ENCODE measurements at places on chromosomes 13 and 19.

DNA sequence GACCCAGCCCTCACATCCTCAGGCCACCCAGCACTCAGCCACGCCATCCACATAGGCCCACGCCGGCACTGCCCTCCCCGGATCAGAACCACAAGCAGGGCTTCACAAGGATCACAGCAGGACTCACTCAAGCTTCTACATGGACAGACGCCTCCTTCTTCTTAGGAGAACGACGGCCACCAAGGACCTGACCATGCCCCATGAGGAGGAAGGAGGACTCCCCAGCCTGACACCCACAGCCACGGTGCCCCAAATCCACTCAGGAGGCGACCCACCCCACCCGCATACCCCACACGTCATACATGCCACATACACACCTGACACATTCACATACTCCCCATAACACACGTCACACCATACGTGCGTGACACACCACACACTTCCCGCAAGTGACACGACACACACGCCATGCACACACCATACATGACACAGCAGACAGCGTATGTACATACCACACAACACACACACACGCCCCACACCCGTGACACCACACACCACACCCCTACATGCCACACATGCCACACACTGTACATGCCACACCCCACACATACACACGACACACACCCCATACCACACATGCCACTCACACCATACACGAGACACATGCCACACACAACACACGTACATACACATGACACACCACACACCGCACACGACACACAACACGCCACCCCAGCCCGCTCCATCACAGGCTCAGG lies 50.4 kb downstream of the MLLT1 start:
- no peak for DNase-seq

DNA sequence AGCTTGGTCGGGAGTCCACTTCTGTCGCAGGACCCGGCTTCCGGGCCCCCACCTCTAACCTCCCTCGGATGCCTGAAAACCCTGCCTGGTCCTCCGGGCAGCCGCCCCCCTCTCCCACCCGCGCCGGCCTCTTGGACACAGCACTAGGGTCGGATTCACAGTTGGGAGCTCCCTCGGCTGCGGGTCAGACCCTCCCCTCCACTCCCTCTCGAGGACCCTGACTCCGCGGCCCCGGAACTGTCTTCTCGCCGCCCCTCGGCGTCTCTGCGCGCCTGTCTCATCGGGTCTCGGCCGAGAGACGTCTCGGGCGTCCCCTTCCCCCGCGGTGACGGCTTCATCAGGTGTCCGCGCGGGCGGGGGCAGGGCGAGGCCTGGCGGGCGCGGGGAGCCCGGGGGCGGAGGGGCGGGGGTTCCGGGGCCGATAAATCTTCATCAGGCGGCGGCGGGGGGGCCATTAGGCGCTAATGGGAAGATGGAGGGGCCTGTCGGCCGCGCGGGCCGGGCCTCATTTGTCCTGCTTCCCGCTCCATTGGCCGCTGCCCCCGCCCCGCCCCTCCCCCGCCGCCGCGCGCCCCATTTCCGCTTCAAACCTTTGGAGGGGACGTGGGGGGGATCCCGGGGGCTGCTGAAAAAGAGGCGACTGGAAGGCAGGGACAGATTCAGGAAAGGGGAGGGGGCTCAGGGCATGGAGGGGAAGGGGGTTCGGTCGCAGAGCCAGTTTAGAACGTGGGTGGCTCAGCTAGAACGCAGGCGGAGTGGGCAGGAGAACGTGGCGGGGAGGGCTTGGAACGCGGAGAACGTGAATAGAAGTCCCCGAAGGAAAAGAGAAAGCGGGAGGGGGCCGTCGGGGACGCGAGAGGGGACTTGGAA lies 11.8 kb upstream of the ERFL start:
- no peak for DNase-seq

- no peak for DNase-seq
Observed at GRCh38 chr19:44642377-44642776, 1.3 kb upstream of the PVR start.

DNA sequence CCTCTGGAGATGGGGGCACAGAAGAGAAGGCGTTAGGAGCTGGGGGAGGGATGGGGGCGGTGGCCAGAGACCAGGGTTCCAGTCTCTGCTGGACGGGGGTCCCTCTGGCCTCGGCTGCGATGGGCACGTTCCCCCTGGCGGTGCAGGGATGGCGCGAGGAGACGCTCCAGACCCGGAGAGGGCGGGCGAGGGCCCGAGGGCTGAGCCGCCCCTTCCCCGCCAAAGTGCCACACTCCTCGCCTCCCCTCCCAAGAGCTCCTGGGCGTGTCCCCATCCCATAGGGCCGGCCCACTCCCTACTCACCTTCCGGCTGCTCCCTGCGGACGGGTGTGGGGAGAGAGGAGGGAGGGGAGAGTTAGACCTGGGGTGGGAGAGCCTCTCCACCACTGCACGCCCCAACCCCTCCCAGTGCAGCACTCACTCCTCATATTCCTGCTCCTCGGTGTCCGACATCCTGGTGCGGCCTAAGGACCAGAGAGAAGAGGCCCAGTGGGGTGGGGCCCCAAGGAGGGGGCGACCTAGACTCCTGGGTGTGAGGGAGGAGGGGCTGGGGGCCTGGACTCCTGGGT lies 2.2 kb downstream of the TNNT1 start:
- no peak for DNase-seq

- no peak for DNase-seq
Observed at GRCh38 chr19:704447-704741, 4.3 kb upstream of the PALM start.

DNA sequence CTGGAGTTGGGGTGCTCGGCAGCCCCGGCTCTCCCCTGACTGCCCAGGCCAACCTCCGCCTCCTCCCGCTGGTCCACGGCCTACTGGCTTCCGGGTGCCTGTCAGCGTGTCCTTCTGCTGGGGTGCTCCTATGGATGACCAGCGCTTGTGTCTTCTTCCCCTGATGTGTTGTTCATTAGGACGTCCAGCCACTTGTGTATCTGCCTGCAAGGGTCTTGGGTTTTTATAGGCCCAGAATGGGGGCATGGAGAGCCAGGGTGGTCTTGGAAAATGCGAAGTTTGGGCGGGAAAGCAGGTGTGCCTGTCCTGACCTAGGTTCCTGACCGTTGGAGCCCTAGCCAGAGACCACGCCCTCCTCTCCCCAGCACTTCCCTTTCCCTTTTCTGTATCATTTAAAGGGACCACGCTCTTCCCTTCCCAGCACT lies 139.8 kb downstream of the SLITRK5 start:
- no peak for DNase-seq

DNA sequence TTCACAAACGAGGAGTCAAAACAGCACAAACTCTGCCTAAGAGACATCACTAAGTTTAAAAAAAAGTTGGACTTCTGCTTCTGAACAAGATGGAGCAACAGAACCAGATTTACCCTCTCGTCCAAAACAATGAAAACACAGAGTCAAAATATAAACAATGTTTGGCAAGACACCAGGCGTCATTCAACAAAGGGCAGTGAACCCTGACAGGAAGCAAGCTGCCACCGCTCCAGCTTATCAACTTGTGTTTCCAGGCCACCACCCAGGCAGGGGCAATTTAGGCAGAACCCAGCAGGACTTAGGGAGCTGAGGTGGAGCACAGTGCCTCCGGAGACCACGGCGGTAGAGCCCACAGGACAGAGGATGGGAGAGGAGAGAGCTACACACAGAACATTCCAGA lies 8.6 kb upstream of the NAPA start:
- no peak for DNase-seq

DNA sequence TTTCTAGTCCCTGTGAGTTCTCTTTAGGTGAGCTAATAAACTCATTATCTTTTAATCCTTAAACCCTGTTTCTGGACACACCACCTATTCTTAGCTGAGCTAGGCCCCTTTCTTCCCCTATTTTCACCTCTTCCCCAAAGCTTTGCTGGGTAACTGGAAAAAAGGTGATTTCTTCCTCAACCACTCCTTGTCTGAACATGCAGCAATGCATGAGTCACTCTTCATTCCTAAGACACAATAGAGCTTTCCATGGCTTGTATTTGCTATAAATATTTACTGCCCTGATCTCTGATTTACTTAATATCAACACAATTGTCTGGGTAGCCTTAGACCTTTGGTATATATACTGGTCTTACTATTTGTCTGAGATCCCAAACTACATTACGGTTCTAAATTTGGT lies 370.9 kb downstream of the KLF5 start:
- DNase-seq, result no peak

- no peak for DNase-seq
Observed at GRCh38 chr19:47450478-47450877, 21.2 kb downstream of the SLC8A2 start.

- DNase-seq, result no peak
Observed at GRCh38 chr13:76009267-76009890, 373.2 kb downstream of the LMO7 start.

All from fibroblast of skin of left biceps (primary cell).